HT-29 (cell line): ENCODE measurements at places on chromosomes 7 and 10.

DNA sequence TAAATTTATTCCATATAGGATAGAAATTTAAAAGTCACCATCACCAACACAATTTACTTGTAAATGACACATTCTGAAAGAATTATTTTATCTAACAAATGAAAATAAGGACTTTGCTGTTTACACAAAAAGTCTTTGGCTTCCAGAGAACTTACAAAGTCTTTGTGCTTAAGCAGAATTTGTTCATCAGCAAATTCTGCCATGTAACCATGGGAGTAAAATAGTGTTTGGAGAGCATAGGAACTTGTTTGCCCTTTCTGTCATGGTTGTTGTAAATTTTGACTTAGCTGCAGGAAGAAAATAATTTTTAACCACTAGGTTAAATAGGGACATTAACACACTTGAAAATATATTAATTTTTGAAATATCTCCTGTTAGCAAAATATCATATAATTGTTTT, 15.2 kb downstream of the FGL2 start:
- no peak for DNase-seq

- no peak for DNase-seq
Measured at GRCh38 chr7:152467225-152467624, 31.4 kb upstream of the KMT2C start.

DNA sequence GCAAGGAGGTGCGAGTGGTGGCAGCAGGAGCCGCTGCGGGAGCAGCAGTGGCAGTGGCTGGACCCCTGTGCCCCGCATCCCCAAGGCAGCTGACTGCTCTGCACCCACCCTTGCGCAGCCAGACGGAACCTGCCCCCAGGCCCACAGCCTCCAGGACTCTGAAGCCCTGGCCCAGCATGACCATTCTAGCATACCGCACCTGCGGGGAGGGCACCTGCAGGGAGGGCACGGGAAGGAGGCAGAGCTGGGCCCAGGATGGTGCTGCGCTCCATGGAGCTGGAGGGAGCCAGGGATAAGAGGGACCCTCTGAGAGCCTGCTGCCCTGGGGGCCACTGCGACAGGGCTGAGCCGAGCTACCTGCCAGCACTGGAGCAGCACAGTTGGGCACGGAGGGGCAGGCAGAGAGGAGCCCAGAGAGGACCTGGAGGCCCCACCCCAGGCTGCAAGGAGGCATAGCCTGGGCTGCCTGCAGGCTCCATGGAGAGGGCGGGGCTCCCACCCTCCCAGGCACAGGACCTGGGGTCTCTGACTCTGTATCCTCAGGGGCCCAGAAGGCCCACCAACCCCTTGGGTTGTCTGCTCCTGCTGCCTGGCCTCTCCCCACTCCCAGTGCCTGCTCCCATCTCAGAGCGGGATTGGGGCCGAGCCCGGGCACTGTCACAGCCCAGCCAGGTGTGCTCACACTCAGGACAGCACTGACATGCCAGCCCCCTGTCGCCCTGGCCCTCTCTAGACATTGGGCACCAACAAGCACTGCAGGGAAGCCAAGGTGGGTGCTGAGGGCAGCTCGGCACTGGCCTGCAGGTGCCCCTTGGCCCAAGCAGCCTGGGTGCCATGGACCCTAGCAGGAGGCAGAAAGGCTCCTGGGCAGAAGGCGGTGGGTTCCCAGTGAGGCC, 87.6 kb downstream of the HTR7 start:
- DNase-seq: no peak

DNA sequence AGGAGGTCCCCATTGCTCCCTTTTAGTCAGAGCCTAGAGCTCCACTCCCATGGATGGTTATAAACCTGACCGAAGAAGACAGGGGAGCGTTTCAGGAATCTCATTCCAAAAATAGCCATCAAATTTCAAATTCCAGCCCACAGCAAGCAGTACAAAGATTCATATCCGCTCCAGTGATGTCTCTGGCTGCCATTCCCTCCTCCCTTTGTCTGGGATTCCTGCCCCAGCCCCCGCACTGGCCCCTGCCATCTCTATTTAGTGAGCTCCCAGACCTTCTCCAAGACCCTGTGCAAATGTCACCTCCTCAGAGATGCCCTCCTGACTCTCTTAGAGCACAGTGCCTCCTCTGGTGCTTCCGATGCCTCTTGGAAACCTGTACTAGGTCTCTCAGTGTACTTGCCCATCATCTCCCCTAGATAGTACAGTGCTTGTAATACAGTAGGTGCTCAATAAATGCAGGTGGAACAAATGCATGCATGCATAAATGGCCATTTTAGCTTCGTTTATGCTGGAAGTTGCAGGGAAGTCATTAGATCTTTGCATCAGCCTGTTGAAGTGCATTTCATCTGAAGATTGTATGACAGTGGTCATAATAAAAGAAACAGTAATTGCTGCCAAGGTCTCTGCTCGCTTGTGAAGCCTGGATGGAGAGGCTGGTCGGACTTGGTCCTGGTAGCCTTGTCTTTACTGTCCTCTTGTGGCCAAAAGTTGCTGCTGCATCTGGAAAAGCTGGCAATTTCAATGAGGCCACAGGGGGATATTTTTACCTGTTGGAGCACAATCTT, 32.0 kb upstream of the HABP2 start:
- DNase-seq: peak; percentile 71

DNA sequence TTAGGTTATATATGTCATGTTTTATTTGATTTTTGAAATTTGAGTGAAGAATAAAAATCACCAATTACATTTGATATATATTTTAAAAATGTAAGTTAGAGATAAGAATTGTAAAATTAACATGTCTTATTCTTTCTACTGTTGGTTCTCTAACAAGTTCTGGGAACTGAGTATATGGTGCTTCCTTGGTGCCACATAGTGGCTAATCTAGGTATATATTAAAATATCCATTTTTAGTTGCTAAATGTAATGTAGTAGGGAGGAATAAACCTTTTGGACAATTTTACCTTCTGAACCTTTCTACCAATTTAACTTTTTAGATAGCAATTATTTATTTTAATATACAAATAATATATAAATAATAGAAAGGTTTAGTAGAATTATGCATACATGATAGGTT, 17.5 kb downstream of the CFAP69 start:
- peak; percentile 74 for DNase-seq

GRCh38 chr7:135389971-135390370, 119.9 kb downstream of the CNOT4 start:
- no peak for DNase-seq

GRCh38 chr7:27992097-27992496, 188.5 kb downstream of the JAZF1 start:
- DNase-seq: no peak

GRCh38 chr10:24715246-24715769, 8.4 kb downstream of the ARHGAP21 start:
- no peak for DNase-seq

DNA sequence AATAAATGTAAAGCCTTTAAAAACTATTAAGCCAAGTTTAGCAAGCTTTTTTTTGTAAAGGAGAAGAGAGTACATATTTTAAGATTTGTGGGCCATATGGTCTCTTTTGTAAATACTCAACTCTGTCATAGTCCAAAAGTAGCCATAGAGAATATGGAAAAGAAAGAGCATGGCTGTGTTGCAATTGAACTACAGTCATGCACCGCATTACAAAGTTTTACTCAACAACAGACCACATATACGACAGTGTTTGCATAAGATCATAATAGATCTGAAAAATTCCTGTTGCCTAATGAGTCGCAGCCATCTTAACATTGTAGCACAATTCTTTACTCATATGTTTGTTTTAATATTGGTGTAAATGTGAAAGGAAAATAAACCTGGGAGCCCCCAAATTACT, 440.8 kb downstream of the HTR7 start:
- no peak for DNase-seq
